NCI-H774 (cell line): ENCODE measurements at places on chromosomes 7 and 10.

- DNase-seq = no peak
These were observed 1351.3 kb upstream of the SORCS1 start for GRCh38 chr10:108515821-108516220.

DNA sequence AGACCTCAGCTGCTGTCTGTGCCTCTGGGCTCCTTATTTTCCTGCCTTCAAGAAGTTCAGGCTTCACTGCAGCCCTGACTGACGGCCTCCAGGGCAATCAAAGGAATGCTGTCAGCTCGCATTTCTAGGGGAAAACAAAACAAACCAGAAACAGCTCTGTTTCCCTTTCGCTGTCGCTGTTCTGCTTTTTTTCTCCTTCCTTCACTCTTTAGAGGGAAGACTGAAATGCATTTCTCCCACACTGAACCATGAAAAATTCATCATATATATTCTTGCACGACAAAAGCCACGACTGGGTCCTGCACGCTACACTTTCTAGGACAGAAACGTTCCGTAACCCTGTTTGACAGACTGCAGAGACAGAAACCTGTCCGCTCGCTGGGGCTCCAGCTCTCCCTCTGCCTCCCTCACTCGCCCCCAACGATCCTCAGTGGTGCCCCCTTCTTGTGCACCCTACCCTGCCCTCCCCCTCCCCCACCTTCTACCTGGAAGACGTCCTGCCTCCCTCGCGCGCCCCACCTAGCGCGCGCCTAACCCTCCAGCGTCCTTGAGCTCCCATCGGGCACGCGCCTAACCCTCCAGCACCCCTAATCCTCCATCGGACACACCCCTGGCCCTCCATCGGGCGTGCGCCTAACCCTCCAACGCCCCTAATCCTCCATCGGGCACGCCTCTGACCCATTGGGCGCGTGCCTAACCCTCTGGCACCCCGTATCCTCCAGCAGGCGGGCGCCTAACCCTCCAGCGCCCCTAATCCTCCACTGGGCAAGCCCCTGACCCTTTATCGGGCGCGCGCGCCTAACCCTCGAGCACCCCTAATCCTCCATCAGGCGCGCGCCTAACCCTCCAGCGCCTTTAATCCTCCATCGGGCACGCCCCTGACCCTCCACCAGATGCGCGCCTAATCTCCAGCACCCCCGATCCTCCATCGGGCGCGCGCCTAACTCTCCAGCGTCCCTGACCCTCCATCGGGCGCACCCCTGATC is 37.1 kb downstream of the SVOPL start:
- DNase-seq = no peak

DNA sequence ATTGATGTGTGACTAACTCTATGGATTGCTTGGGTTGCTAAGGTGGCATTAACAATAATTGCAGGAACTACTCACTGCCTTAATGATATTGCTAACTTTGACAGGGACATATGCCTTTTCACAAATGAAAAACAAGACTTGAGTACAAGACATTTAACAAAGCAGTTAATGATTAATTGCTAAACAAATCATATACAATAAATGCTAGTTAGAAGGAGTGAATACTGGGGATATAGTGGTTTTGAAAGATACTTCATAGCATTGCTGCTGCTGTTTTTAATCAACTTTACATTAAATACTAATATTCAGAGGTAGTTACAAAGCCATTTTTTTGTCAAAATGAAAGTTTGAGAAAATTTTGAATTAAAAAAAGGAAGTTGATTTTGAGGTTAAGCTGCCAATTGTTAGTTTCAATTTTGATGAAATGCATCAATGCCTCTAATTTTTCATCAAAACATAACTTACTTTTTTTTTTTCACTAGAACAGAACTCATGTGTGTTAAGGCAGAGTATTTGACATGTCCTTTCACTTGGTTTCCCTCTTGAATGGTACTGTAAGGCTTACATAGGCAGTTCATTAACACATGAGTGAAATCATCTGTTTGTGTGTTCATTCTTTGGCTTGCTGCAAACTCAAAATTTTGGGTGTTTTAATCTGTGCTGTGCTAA is 106.2 kb upstream of the SEMA3D start:
- DNase-seq = no peak

DNA sequence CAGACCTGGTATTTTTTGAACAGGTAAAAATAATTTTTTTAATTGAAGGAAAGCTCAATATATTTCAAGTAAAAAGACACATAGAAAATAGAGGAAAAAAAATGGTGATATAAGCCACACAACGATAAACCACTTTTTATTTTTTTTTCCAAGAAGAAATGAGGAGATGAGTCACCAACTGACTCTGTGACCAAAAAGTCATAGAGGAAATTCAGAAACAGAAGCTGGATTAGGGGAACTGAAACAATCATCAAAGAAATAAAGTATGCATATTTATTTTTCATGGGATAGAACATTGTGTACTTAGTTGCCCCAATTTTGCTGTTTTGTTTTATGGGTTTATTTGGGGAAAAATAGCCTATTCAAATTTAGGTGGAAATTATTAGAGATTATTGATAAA is 176.8 kb upstream of the AGR3 start:
- no peak for DNase-seq

- DNase-seq = no peak
These were observed 56.8 kb downstream of the TNS3 start for GRCh38 chr7:47525066-47525623.

GRCh38 chr7:156466272-156466671 is 174.3 kb upstream of the RNF32 start:
- no peak for DNase-seq

DNA sequence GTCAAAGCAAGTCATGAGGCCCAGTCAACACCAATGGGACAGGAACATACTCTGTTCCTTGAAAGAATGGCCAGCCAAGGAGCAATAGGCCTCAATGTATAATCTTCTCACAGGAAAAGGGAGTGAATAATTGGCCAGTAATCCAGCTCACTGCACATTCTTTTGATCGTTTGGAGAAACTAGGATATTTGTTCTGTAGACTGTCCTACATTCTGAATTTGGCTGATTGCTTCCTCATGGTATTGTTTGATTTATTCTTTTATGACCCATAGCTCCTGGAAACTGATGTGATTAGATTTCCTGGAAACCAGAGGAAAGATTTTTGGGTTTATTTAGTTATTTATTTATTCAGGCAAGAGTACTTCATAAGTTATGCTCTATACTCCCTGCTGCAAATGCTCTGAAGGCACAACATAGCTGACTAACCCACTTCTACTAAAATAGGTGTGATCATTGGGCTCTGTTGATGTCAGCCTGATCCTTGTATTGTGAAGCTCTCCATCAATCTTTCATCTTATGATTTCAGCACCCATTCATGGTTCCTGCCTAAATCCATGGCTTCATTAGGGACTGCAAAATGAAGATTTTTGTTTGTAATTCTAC is 745.2 kb downstream of the SUGCT start:
- no peak for DNase-seq
